GM23248 (cell line): ENCODE measurements at places on chromosomes 12 and 14.

GRCh38 chr12:28192125-28192524, 1.9 kb downstream of the CCDC91 start:
- DNase-seq: no peak

- no peak for DNase-seq
Observed at GRCh38 chr12:91007531-91008290, 2.9 kb upstream of the EPYC start.

DNA sequence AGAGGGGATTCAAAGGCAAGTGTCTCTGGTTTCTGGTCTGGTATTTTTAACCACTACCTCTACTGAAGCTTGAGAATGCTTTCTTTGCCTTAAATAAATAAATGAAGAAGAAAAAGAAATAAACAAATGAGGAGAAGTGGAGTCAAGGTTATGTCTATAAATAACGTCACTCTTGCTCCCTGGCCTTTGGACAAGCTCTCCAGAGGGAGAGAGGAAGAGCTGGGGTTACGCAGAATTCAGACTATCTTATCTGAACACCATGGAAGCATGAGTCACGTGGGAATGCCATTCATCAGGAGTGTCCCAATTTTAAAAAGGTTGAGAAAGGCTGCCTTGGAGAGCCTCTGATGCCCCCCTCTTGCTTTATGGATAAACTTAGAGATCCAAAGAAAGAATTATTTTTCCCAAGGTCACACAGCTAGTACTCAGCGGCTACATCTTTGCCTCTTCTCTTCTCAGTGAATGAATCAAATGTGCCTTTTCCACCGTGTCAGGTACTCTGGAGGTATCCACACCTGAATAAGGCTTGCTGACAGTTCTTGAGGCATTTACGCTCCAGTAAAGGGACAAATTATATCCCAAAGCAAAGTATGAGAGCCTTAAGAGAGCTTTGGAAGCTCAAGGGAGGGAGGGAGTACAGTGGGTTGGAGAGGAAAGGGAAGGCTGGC, 12.9 kb upstream of the MSI1 start:
- DNase-seq: no peak

- no peak for DNase-seq
Observed at GRCh38 chr14:82070040-82070439, 536.4 kb upstream of the SEL1L start.
